ENCODE measurements at places on chromosomes 3 and 15.

DNA sequence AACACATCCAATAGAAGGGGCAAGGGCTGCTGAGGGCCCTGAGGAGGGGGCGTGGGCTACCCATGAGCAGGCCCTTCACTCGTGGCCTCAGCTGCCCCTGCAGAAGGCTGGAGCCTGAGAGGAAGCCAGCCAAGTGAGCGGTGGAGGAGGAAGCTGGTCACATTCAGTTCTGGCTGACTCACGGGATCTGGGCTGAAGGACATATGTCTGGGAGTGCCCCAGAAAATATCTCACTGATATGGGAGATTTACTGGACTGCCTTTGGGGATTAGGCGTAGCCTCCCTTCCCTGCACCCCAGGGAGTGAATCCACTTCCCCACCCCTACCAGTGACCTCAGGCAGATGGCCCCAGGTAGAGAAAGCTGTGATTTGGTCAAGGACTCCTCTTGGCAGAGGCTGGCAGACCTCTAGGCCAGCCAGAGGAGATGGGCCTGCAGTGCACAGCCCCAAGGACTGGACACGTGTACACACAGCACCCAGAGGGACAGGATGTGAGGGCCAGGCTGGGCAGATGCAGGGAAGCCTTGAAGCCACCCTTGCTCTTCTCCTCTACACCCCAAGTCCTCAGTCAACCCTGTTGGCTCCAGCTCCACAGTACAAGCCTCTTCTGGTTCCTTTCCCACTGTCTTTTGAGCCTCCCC, 14.2 kb upstream of the ANKDD1A start:
- no peak for ATAC-seq

DNA sequence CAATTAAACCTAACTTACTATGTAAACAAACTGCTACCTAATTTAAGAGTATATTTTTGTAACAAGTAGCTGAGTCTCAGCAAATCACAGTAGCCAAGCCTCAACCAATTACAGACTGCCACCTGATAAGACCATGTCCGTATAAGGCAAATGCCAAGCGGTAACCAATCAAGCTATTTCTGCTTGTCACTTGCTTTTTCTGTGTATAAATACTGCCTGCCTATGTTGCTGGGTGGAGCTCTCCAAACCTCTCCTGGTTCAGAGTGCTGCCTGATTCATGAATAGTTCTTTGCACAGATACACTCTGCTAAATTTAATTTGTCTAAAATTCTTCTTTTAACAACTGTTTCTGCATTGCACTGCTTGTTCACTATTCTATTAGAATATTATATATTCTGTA, 42.6 kb downstream of the ZNF148 start:
- no peak for ATAC-seq

GRCh38 chr15:94700211-94700610, 468.9 kb downstream of the MCTP2 start:
- no peak for ATAC-seq

DNA sequence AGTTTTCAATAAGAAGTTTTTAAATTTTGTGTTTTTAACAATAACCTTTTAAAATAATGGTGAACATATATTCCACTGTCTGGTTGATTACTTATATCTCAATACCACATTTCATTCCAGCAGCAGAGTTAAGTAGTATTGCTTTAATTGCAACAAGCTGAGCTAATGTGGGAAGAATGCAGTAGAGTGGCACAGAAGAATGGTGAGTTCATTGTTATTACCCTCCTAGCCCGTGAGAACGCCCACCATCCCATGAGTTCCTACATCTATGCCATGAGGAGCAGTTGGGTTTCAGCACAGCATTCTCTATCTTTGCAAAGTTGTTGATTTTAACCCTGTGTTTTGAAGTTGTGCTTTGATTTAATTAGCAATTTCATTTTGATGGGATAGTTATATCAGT, 17.8 kb upstream of the NR2E3 start:
- no peak for ATAC-seq

- no peak for ATAC-seq
Measured at GRCh38 chr3:71616571-71617021, 33.1 kb upstream of the FOXP1 start.

All from activated T-helper 17 cell treated with anti-CD3 and anti-CD28 coated beads, Interleukin-2, amount 50 U/mL, for 72 hours (primary cell).